CD4-positive, alpha-beta T cell treated with Interleukin-6 for 4 hours (primary cell): ENCODE measurements at places on chromosomes 6 and 20.

GRCh38 chr20:18901980-18902737 lies 88.6 kb downstream of the SCP2D1 start:
- DNase-seq = no peak

DNA sequence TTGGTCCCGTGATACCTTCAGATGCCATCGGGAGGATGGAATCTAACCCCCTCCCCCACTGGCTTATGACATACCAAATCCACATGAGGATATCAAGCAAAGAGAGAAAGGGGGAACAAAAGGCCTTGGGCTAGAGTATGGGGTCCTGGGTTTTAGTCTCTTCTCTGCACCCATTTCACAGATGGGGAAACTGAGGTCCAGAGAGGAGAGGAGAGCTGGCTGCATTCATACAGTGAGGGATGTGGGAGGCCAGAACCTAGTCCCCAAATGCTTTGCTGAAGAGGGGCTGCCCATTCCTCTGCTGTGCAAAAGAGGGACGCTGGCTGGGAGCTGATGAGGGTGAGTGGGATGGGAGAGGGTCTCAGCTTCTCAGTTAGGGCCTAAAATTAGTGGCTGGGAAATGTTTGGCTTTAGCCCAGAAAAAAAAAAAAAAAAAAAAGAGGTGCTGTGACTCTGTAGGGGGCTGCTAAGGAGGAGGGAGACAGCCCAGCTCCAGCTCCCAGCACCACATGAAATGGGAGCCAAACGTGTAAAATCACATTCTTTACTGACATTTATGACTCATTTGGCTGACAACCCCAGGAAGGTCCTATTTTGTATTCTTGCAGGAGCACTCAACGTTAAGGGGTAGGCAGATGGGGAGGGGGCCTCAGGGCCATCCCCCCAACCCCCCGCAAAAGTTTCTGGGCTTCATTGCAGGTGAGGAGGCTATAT lies 11.9 kb downstream of the XKR7 start:
- no peak for DNase-seq

DNA sequence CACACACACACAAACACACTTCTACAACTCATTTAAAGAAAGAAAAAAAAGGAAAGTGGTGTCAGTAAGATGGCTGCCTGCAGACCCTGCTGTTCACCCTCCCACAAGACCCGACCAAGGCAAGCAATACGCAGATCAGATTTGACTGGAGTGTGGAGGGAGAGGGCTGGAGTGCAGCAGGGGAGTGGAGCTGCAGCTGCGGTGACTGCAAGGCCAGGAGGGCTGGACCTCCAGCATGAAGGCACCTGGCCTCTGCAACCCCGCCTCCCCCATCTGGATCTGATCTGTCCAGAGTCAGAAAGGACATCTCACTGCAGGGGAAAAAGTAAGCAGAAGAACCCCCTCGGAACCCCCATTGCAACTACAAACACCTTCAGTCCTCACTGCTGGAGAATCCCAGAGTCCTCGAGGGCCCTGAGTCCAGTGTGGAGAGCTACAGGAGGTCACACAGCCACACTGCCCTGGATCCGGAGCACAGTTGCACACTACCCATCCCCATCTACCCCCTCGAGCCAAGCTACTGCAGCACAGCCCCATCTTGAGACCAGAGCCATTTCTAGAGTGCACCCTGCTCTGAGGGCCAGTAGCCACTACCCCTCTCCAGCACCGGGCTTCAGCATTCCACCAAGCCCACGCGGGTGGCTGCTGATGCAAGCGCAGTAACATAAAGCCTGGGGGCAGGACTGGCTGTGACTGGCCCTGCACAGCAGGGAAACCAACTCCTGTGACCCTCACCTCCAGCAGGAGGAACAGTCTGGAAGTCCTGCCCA lies 41.9 kb upstream of the SRSF6 start:
- no peak for DNase-seq

DNA sequence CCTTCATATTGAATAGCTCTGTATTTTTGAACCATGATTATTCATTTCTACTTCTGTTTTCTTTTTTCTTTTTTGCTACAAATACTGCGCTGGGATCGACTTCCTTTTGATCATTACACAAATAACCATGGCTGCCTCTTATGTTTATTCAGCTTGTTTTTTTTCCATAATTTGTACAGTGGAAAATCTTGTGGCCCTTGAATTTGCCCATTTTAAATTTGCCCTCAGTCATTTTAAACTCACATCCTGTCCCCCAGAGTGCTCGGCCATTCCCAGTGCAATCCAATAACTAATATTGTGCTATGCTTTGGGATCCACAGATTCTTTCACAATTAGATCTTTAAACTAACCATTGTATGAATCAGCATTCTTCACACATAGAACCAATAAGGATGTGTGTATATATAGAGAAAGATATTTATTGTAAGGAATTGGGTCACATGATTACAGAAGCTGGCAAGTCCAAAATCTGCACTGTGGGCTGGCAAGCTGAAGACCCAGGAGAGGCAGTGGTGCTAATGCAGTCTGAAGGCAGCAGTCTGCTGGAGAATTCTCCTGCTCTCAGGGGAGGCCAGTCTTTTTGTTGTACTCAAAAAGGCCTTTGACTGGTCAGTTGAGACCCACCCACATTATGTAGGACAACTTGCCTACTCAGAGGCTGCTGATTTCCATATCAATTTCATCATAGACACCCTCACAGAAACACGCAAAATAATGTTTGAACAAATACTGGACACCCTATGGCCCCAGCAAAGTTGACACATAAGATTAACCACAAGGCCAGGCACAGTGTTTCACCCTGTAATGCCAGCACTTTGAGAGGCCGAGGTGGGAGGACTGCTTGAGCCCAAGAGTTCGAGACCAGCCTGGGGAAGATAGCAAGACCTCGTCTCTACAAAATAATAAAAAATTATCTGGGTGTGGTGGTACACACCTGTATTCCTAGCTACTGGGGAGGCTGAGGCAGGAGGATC lies 147.1 kb downstream of the MTHFD1L start:
- DNase-seq = no peak

GRCh38 chr6:53492860-53493634 lies 51.9 kb downstream of the GCLC start:
- DNase-seq = no peak

DNA sequence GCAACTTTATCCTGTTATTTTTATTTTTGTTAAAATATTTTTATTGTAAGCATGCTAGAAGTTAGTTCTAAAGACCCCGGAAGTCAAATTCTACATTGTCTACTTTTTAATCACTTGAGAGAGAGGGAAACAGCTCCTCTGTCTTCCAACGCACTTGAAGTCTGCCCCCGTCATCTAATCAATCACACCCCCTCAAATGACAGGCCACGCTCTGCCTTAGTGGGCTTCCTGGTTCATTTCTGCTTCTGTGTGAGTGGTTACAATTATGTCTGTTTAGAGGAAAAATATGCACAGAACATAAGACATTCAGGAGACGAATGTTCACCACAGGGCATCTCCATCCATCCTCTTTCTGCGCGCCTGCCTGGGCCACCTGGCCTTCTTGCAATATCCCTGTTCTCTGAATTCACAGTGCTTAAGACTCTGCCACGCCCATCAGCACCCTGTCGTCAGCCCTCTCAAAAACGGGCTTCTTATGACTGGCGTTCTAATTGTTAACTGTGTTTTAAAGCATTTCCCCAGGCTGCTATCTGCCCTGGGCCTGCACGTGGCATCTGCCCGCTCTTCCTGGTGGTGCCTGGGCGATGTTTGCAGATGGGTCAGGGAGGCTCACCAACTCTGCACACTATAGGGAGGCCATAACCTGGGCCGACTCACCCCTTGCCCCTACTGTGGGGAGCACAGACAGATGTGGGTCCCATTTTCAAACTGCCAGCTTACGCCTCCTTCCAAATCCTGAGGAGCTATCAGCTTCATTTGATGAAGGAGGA lies 15.4 kb downstream of the DACT2 start:
- DNase-seq = no peak

GRCh38 chr20:63347081-63347741 lies 13.9 kb downstream of the CHRNA4 start:
- DNase-seq = no peak

DNA sequence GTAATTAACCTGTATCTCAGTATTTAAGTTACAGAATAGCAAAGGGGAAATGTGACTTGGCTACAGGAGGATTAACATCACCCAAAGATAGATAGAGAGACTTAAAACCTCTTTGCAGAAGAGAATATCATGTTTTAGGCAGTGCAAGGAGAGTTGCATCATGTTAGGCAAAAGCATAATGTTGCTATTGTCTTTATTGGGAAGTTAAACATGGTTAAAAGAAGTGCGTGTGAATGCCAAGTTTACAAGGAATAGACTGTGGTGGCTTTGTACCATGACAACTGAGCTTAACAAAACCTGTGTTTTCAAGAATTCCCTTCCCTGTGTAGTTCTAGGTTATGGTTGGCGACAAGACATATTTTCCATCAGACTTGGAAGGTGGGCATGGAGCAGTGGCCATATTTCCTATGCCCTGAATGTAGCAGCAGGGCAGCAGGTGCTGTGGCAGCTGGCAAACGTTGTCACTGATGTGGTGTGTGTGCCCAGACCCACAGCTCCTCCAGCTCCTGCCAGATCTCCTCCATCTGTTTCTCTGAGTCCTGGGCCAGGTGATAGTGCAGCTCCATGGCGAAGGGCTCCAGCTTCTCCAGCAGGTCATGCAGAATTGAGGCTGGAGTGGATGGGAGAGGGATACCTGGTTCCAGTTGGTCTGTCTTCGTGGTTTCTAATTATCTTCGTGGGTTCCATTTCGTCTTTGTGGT lies 163.3 kb downstream of the QRSL1 start:
- DNase-seq = no peak

DNA sequence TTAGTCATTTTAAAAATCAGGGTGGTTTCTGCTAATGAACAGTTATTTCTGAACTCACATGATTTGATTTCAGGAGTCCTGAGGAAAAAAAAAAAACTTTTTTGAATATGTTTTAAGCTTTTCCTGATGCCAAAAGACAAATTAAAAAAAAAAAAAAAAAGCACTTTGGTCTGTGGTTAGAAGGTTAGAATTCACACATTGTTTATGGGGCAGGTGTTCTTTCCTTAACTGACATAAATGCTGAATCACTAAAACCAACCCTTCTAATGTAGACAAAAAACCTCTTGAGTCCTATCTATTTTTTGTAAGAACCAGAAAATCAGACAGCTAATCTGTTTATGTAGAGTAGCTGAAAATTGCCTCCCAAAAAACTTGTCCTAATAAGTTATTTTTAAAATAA lies 20.4 kb downstream of the THEMIS start:
- DNase-seq = no peak

DNA sequence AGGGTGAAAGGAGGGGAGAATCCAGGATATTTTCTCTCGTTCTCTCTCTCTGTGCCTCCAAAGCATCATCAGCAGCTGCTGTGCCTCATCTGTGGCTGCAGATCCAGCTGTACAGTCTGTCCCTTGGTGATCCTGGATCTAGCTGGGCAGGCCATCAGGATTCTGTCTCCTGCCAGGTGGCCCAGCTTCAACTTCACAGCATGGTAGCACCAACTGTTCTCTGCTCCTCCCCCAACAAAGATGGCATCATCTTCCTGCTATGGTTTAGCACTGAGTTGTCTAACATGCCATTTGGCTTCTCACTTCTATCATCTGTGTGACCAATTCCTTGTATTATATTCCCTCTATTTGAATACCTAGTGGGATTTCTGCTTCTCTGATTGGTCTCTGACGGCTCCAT lies 28.6 kb upstream of the ARFGEF2 start:
- DNase-seq = no peak

DNA sequence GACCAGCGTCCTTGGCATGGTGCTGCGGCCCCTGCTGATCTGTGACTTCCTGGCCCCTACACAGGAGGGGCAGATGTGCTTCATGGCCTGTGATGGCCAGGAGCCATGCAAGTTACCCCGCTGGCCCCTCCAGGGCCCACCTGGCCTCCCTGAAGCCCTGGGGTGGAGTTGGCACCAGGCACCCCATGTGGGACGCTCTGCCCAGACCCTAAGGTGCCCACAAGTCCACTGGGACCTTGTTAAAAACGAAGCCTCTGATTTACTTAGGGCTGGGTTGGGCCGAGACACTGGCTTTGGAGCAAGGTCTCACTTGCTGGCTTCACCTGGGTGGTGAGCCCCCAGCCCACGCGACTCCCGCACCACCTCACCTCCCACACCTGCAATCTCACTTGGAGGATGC lies 139.0 kb downstream of the PHACTR3 start:
- DNase-seq = no peak

DNA sequence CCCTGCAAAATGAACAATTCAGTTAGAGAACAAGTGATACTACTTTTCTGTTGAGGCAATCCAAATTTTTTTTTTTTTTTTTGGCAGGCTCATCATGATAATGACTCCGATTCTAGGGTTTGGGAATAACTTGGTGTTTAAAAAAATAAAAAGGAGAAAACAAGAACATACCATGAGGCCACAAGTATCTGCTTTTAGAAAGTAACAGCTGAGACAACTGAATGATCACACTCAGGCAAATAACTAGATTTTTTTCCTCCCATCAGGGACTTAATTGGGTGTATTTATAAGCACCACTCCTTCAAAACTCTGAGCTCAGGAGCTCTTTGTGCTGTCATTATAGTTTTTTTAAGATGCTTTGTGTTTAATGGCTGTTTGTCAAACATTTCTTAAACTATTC lies 29.6 kb downstream of the PAK5 start:
- DNase-seq = no peak

GRCh38 chr6:15630202-15630601 lies 32.6 kb downstream of the DTNBP1 start:
- no peak for DNase-seq

DNA sequence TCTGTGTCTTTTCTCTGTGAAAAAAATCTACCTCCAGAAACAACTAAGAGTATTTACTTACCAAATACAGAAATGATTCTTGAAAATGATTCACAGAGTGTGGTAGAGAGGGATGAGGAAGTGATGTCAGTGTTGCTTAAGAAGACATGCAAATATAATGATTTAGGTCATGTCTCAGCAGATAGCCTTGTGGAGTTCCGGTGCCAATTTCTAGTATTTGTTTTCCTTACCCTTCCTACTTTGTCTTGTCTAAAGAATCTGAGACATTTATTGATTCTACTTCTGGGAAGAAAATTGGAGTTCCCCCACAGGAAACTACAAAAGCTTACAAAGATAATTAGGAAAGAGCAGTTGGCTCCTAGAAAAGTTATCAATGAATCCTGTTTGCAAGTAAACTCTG lies 68.8 kb downstream of the GJA1 start:
- DNase-seq = no peak

DNA sequence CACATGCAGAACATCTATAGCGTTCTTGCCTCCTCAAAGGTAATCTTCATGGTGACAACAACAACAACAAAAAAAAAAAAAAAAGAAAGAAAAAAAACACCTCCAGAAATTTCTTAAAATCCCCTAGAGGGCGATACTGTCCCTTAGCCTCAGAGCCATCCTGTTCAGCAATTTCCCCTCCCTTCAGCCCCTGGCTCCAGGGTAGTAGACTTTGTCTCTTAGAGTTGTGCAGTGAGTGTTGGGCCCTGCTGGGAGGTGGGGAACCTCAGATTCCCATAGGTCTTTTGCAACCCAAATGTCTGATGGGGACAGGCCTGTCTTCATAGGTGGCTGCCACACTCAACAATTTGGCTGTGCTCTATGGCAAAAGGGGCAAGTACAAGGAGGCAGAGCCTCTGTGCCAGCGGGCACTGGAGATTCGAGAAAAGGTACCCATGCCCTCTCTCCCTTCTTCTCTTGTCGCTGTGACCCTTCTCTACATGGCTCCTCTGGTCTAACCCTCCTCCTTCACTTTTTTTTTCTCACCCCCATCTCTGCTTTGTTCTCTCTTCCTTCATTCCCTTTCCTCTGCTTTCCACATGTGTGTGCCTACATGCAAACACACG lies 6.0 kb upstream of the PTK7 start:
- no peak for DNase-seq
